Brain pericyte (primary cell): ENCODE measurements at places on chromosomes 6 and 20.

GRCh38 chr20:49636447-49636846 lies 68.5 kb upstream of the PTGIS start:
- DNase-seq: no peak

DNA sequence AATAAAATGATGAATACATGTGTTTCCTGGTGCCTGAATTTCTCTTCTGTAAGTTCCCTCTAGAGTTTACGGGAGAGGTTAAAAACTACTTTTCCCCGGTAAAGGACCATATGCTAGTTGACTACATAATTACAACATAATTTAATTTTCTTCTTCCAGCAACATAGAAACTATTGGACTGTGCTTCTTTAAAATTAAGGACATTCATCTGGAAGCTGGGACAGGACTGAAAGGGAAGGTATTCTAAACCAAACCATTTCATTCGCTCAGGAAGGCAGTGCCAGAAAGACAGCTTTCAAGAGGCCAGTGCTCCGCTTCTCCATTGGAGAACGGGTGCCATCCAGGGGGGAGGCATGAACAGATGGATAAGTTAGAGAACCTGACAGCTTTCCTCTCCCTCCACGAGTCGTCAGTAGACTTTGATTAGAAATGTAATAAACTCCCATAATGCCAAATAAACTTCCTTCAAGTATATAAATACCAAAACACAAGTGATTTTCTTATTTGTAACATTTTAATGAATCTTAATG lies 458.0 kb upstream of the SOX4 start:
- DNase-seq: no peak

GRCh38 chr6:154882107-154882506 lies 113.0 kb upstream of the TIAM2 start:
- no peak for DNase-seq

DNA sequence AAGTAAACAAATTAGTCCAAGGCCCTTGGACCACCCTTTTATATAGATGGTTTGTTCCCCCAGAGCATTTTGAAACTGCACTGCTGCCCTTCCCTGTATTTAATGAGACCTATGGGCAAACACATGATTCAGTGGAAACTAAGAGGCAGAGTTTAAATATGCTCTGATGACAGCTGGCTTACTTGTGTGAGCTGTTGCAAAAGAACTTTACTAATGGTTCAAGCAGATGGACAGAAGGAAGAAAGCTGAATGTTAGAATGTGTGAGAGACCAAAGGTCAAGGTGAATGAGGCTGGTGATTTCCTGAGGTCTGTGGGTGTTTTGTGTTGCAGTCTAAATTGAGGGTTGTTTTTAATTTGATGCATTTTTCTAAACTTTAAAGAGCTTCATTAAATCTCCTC lies 123.0 kb upstream of the CEP162 start:
- no peak for DNase-seq

GRCh38 chr20:14497004-14497403 lies 159.6 kb upstream of the FLRT3 start:
- DNase-seq: no peak

DNA sequence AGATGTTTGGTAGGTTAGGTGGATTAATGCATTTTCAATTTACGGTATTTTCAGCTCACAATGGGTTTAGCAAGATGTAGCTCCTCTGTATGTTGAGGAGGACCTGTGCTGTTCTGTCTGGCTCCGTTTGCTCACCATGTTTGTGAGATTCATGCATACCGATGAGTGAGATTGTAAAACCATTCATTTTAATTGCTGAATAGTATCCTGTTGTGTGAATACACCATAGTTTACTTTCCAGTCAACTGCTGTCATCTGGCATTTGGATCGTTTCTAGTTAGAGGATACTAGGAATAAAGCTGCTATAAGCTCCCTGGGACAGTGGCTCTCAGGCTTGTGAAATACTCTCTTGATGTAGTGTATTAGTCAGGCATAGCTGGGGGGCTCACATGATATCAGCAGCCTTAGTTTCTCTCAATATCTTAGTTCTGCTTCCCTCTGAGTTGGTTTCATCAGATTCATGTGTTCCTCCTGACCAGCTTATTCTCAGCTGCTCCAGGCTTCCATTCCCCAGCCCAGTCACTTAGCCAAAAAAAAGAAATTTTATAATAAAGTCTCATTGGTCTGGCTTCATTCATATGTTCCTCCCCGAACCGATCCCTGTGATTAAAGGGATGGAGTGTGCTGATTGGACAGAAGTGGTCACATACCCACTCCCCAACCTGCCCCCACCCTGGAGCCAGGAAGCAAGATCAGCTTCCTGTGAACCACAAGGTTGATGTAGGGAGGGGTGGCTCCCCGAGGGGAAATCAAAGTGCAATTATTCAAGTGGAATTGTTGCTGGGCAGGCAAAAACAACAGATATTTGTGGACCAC lies 10.9 kb upstream of the B4GALT5 start:
- no peak for DNase-seq

GRCh38 chr6:87830907-87831306 lies 128.9 kb upstream of the AKIRIN2 start:
- DNase-seq: no peak
